ENCODE measurements at places on chromosomes 7 and 10.

DNA sequence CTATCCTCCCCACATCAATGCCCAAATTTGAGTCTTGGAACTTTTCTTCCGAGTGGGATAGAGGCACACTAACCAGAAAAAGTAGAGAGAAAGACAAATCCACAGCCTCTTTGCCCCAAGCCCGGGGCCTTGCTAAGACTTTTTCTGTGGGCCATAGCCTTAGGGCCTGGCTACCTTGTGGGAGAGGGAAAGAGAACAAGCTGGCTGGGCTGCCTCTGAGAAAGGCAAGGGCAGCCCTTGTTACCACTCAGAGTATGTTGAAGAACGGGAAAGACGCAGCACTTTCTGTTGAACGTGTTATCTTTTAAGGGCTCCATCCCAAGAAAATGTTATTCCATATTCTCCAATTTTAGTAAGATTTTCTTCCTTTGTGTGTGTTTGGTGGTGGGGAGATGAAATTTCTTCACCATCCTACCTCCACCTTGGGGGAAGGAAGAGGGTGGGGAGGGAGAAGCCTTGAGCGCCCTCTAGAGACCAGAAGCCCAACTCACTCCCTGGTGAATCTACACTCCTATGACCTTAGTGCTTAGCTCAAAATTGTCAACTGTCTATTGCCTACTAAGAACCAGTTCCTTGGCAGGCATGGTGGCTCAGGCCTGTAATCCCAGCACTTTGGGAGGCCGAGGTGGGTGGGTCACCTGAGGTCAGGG is 3.9 kb upstream of the NRF1 start:
- DNase-seq: peak; percentile 74

DNA sequence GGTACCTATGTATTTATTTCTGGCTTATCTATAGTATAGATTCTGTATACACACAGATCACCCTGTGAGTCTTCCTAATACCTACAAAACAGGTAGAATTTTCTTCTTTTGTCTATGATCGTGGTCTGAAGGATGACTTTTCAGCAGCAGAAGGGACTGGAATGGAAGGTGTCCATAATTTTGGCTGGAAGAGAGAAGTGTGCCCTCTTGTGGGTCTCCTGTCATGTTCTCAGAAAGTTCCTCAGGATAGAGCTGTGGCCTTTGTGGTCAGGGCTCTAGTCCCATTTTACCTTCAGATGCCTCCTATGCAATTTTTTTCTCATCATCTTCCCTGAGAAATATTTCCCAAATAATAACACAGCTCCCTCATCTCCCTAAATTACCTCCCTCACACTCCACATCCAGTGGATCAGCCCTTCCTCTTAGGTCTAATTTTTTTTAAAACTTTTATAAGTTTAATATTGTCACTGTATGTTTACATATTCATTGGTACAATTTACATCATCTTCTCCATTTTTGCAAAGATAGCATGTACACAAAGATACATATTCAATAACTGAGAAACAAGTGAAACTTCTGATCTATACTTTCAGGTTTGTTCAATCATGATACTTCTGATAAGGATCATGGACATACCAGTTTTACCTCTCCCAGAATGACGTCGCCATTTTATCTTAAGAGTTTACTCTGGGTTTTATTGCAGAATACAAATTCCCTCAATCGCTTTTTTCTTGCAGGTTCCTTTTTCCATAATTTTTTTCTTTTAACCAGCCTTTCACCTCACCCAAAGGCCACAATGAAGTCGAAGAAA is 112.7 kb downstream of the REEP3 start:
- DNase-seq: peak; percentile 33

- peak; percentile 5 for DNase-seq
These were observed 391.1 kb downstream of the PARD3 start for GRCh38 chr10:34423673-34424625.

DNA sequence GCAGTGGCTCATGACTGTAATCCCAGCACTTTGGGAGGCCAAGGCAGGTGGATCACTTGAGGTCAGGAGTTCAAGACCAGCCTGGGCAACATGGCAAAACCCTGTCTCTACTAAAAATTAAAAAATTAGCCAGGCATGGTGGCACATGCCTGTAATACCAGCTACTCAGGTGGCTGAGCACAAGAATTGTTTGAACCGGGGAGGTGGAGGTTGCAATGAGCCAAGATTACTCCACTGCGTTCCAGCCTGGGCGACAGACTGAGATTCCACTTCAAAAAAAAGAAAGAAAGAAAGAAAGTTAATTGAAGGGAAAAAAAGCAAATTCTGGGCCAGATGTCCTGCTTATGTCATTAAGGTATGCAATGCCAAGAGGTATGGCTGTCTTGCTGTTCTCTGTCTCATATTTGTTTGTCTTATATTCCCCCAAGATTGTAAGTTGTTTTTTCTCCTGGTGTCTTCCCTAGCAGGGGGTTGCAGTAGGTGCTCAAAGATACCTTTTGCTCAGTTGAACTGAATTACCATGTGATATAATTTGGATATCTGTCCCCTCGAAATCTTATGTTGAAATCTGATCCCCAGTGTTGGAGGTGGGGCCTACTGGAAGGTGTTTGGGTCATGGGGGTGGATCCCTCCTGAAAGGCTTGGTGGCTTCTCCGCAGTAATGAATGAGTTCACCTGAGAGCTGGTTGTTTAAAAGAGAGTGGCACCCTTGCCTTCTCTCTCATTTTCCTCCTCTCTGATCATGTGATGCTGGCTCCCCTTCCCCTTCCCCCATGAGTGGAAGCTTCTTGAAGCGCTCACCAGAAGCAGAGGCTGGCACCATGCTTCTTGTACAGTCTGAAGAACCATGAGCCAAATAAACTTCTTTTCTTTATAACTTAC is 60.9 kb downstream of the MYOF start:
- no peak for DNase-seq

DNA sequence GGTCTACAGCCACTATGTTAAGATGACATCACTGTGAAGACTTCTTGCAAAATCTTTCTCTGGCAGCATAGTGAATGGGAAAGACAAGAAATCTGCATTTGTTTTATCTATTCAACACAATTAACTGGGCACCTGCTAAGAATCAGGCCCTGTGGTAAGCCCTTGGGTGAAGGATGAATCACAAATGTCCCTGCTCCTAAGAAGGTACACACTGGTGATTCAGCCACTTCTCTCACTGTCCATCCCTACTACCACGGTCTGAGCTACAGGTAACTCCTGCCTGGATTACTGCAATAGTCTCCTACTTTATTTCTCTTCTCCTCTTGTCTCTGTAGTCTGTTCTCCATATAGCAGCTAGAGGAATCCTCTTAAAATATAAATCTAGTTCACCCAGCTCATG is 116.1 kb downstream of the HIBADH start:
- DNase-seq: no peak

GRCh38 chr10:82768040-82768439 is 893.0 kb downstream of the NRG3 start:
- no peak for DNase-seq

DNA sequence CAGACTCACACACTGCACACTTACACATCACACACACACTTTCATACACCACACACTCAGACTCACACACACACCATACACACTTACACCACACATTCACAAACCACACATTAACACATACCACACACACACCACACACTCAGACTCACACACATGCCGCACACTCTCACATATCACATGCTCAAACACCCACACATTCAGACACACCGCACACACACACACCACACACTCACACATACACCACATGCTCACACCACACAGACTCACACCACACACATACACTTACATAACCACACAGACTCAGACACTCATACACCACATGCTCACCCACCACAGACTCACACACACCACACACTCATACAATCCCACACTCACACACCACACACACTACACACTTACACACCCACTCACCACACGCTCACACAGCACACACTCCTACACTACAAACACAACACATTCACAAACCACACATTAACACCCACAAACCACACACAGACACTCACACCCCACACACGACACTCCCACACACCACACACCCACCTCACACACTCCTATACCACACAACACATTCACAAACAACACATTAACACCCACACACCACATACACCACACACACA is 125.4 kb downstream of the EVX1 start:
- no peak for DNase-seq

GRCh38 chr7:84675633-84676034 is 481.0 kb upstream of the SEMA3A start:
- no peak for DNase-seq

GRCh38 chr7:150323682-150324372 is 482 bp upstream of the ACTR3C start:
- DNase-seq: peak; percentile 4

Data from GM03348 (cell line).